ENCODE measurements at places on chromosomes 3 and 15.

DNA sequence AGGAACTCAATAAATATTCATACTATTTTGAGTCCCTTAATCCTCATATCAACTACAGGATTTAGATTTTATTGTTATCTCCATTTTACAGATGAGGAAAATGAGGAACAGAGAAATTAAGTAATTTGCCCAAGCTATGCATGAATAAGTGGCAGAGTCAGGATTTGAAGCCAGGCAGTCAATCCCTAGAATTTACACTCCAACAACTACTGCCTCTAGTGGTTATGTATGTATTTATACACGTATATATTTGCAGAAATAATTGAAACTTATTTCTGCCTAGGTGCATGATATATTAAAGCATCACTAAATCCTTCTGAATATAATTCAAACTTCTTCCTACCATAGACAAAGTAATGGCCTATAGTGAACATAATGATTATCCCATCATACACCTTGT lies 137.4 kb downstream of the SERPINI1 start:
- no peak for DNase-seq

DNA sequence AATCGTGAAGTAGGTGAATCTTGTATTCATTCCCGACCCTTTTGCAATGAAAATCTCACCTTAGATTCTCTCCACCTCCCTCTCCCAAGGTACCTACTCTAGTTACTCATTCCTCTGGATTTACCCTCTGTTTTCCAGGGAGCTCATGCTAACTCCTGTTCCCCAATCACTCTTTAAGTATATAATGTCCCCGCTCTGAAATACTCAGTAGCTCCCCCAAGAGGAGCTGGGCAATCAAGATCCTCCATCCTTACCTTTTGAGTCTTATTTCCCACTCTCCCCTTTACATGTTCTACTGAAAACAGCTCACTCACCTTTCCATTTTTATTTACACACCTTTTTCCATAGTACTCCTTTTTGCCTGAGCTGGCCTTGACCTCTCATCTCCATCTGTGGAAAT lies 599.9 kb downstream of the RBMS3 start:
- no peak for DNase-seq

DNA sequence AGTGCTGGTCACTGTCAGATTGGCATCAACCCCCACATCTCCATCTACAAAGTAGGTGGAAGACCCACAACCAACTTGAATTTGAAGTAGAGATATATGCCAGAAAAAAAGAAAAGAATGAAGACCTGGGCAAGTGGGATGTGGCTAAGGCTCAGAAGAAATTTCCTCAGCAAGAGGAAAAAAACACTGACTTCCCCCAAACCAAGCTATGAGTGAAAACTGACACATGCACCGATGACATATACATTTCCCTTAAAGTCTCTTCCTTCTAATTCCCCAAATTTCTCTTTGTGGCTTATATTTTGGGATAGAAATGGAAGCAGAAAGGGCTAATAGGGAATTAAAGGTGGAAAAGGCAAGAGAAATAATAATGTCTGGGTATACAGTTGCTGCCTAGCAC lies 59.0 kb downstream of the CYP19A1 start:
- DNase-seq, result no peak

- DNase-seq, result no peak
These were observed 14.6 kb upstream of the MME start for GRCh38 chr3:155065537-155065936.

DNA sequence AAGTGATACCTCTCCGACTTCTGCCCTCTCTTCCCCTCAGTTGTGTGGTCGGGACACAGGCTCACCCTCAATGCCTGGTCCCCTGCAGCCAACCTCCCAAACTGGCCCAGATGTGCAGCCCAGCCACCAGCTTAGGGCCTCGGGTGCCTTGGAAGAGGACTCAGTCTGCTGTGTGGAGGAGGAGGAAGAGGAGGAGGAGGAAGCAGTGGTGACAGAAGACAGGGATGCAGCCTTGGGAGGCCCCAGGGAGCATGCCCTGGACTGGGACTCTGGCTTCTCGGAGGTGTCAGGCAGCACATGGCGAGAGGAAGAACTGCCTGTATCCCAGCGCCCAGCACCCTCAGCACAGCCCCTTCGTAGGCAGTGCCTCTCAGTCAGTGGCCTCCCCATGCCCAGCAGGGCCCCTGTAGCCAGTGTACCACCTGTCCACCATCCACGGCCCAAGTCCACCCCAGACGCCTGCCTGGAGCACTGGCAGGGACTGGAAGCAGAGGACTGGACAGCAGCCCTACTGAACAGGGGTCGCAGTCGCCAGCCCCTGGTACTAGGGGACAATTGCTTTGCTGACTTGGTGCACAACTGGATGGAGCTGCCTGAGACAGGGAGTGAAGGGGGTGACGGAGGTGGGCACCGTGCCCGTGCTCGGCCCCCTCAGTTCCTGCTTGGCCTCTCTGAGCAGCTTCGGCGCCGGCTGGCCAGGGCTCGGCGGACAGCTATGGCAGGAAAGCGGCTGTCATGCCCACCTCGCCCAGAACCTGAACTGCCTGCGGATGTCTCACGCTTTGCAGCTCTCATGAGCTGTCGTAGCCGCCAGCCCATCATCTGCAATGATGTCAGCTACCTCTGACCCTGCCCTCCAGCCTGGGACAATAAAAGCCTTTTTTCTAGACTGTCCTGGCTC lies 1.3 kb downstream of the INKA1 start:
- no peak for DNase-seq

- DNase-seq, result no peak
These were observed 324.0 kb upstream of the TBL1XR1 start for GRCh38 chr3:177521305-177521704.

- DNase-seq, result no peak
These were observed 9.9 kb downstream of the PDIA5 start for GRCh38 chr3:123076496-123077418.

DNA sequence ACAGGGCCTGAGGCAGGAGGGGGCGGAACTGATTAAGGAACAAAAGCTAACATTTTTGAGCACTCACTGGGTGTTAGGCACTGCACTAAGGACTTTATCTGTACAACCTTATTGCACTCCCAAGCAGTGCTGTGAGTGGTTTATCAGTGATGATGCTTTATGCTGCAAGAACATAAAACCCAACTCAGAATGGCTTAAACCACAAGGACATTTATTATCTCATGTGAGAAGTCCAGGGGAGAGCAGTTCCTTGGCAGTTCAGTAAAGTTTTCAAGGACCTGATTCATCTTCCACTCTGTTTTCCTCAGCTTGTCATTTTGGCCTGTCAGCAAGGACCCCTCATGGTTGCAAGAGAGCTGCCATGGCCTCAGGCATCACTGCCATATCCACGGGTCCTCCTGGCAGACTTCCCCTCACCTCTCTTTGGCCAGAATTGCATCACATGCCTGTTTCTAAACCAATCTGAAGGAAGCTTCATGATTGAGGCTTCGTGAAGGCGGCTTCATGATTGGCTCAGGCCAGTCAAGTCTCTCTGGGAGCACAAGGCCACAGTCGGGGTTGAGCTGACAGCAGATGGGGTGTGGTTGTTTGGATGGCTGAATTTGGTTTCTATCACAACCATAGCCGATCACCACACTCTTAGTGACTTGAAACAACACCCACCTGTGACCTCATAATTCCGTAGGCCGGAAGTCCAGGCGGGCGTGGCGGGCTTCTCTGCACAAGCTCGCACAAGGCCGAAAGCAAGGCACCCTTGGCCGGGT lies 15.8 kb downstream of the EFCC1 start:
- peak; percentile 81 for DNase-seq

DNA sequence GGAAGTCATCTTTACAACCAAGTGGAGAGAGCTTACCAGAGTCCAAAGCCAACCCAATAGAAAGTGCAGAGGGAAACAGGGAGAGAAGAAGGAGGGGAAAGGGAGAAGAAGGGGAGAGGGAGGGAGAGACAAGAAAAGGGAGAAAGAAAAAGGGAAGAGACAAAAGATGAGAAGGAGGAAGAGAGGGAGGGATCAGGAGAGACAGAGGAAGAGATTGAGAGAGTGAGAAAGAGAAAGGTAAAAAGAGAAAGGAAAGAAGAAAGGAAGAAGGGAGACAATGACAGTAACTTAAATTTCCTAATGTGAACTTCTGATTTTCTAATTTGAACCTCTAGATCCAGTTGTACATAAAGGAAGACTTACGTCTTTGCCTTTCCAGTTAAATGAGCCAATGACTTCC lies 20.7 kb upstream of the WNT5A start:
- no peak for DNase-seq

- no peak for DNase-seq
These were observed 114.9 kb downstream of the SV2B start for GRCh38 chr15:91214675-91215590.

DNA sequence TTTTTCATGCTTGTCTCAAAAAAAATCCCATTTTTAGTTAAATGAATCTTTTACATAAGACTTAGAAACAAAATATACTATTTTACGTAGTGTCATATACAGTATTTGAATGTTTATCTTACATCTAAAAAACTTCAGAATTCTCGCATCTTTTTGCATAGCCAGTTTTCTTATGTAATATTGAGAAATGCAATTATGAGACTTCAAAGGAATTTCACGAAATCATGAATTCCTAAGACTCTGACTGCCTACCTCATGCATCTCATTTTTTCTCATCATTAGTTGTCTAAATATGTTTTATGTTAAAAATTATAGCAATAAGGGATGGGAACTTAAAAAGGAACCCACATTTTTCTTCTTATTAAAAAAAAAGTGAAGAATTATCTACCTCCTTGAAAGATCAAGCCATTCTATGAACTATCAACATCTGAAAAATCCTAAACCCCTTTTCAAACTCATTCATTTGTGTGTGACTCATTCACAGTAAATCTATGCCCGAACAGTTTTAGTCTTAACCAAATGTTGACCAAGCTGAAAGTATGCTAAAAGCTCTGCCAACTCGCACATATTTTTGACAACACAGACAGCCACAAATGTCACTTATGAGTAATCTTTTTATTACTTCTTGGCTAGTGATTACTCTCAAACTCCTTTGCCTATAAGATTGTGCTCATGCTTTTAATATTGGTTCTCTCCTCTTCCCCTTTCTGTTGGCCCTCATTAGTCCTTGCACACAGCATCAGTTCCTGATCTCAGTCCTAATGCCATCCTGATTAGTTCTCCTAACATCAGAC lies 115.9 kb downstream of the DCLK3 start:
- no peak for DNase-seq

- no peak for DNase-seq
These were observed 159.5 kb downstream of the CD47 start for GRCh38 chr3:107931326-107931725.

DNA sequence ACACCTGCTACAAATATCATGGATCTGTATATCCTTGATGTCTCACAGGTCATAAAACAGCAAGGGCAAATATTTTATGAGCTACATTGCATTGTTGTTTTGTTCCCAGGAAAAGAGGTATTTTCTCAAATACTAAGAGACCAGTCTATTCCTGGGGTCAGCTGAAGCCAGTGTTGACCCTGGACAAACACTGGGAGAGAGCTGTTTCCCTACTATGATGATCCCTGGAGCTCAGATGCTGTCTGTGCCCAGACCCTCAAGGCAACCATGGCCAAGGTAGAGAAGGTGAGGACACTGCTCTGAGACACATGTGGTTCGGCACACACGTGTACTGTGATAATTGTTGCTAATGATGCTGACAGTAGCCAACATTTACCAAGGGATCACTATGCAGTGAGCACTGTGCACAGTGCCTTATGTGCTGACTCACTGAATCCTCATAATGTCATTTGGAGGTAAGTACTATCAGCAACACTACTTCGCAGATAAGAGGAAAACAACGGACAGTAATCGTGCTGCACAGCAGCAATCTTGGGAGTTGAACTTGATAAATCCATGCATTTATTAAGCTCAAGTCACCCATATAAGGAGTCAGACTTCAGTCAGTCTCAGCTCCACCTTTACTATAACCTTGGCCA lies 943.6 kb downstream of the FHIT start:
- DNase-seq, result no peak

DNA sequence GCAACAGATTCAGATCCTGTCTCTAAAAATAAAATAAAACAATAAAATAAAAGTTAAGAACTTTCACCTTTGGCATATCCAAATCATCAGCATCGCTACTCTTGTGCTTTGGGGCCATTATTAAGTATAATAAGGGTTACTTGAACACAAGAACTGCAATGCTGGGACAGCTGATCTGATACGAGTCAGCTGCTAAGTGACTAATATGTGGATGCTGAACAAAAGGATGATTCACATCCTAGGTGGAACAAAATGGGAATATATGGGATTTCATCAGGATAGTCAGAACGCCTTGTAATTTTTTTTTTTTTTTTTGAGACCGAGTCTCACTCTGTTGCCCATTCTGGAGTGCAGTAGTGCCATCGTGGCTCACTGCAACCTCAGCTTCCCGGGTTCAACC lies 29.7 kb downstream of the BUB1B start:
- DNase-seq, result no peak

- DNase-seq, result no peak
These were observed 18.3 kb downstream of the TPRA1 start for GRCh38 chr3:127572186-127572585.

DNA sequence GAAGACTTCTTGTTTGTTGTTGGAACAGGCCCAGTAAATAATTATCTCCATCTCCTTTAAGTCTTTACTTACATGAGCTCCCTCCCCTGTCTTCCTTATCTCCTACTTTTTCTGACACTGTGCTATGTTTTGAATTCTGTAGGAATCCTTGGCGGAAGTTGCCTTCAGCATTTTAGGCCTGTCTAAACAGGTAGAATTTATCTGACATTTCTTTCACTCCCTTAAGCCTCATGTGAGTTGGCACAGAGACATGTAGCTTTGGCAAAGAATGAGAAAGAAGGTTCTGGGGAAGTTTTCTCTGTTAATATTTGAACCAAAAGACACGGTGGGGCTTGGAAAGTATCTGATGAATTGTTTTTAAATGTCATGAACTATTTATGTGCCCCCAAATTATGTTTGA lies 8.1 kb downstream of the MCTP2 start:
- no peak for DNase-seq

GRCh38 chr15:76059320-76060117 lies at the start of gene TMEM266:
Gene TMEM266, plus strand, starts transcription at chr15:76059985. Its CDS starts 74,279 bp downstream, at chr15:76134264.
- peak; percentile 85 for DNase-seq

GRCh38 chr3:17505856-17506255 lies 236.6 kb downstream of the TBC1D5 start:
- DNase-seq, result no peak

- DNase-seq, result no peak
These were observed 9.3 kb upstream of the VILL start for GRCh38 chr3:37981348-37981664.

- DNase-seq, result no peak
These were observed 3.5 kb downstream of the SLC26A6 start for GRCh38 chr3:48631516-48632448.

DNA sequence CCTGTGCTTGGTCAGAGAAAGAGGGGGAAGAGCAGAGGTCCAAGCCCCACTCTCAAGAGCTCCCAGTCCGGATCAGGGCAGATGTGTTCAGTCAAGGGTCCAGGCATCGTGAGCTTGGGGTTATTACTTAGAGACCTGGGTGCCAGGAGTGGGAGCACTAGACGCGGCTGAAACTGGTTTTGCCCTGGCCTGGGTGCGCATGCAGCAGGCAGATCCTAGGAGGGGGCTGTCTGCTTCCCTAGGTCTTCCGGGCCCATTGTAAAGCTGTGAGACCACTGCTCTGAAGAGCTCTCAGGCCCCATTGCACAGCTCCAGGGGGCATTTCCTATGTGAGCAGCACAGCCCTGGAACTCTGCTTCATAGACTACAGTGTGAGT lies 204.9 kb upstream of the LINGO1 start:
- no peak for DNase-seq

GRCh38 chr3:135967867-135968266 lies 2.3 kb downstream of the PPP2R3A start:
- DNase-seq, result no peak

- DNase-seq, result no peak
These were observed 56.5 kb downstream of the OTOL1 start for GRCh38 chr3:161552984-161553560.

GRCh38 chr3:16589867-16590624 lies 15.2 kb downstream of the DAZL start:
- peak; percentile 45 for DNase-seq

GRCh38 chr3:194905696-194906095 lies 220.0 kb downstream of the FAM43A start:
- DNase-seq, result no peak
